ENCODE measurements at places on chromosomes 1 and 21.
A peak's percentile ranks its signal among the peaks of the same experiment; 100 is the strongest.

DNA sequence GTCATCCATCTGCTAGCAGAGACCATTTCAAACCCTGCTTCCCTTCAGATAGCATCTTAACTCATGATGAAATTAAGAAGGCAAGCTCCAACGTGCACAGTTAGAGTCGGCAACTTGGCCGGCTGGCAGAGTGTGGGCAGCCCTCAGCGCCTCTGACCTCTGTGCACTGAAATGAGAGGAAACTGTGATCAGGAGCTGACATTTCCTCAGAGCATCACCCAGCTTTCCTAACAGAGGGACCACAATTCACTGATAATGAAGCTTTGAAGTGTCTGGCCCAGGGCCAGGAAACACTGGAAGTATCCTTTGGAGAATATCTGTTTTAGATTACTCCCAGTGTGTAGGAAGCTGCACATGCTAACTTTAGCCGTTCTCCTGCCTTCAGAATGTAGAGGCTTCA, 145.0 kb upstream of the ZC3H11B start:
- no peak for DNase-seq

DNA sequence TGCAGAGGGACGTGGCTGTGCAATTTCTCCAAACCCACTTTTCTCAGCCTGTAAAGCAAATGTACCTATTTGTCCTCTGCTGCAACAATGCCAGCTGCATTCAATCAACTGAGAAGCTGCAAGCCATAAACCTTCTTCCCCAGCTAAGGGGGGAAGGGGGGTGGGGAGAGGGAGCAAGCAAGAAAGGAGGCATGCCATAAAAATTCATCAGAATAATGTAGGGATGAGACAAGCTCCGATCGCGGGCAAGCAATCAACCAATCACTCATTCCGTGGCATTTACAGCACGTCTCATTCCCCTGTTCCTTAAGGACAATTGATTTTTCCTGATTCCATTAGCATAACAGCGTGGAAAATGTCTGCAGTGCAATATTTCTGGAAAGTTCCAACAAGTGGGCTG, 144.8 kb downstream of the DMRTA2 start:
- DNase-seq = no peak

DNA sequence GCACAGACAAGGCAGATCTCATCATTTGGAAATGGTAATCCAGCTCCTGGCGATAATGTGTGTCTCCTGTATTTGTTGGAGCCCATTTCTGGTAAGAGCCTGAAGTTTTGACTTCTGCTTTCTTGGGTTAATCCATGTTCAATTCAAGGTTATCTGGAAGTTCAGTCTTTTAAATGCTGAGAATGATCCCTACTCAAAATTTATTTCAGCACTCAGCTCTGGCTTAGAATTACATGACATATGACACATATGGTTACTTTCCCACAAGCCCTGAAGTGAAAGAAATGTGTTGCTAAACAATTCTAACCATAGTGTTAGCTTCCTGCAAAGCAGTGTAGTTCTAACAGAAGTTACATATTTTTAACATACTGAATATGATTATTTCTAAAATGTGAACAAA, 2.7 kb downstream of the PTGFR start:
- no peak for DNase-seq

- no peak for DNase-seq
These were observed 407.3 kb downstream of the SIPA1L2 start for GRCh38 chr1:232222614-232223013.

GRCh38 chr1:211382714-211383480, 56.3 kb downstream of the TRAF5 start:
- DNase-seq = peak; percentile 91

- DNase-seq = peak; percentile 45
These were observed 3.1 kb downstream of the RNF207 start for GRCh38 chr1:6208723-6209660.

- DNase-seq = no peak
These were observed 38.3 kb upstream of the GALNT2 start for GRCh38 chr1:230028602-230029223.

- no peak for DNase-seq
These were observed 23.3 kb downstream of the ABCB10 start for GRCh38 chr1:229535230-229535629.

GRCh38 chr1:98203466-98203865, 282.6 kb upstream of the DPYD start:
- no peak for DNase-seq

GRCh38 chr1:107934578-107934977, 30.4 kb downstream of the VAV3 start:
- no peak for DNase-seq

- no peak for DNase-seq
These were observed 19.6 kb upstream of the SERINC2 start for GRCh38 chr1:31393463-31393862.

DNA sequence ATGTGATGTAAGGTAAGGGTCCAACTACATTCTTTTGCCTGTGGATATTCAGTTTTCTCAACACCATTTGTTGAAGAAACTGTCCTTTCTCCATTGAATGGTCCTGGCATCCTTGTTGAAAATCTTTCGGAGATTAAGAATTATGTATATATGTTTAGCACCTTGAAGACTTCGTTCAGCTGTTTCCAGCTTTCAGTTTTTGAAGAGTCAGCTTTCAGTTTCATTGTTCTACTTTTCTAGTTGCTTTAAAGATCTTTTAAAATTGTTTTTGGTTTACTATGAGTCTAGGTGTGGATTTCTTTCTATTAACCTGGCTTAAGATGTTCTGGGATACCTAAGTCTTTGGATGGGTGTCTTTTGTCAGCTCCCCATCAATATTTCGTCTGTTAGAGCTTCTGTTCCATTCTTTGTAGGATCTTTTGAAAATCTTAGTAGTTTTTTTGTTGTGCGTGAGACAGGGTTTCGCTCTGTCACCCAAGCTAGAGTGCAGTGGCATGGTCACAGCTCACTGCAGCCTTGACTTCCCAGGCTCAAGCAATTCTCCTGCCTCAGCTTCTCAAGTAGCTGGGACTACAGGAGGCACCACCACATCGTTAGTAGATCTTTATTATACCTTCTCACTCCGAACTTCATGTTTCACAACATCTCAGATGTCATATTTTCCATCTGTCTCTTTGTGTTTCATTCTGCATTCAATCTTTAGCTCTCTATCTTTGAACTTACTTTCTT, 353.5 kb upstream of the B3GALT2 start:
- DNase-seq = no peak

DNA sequence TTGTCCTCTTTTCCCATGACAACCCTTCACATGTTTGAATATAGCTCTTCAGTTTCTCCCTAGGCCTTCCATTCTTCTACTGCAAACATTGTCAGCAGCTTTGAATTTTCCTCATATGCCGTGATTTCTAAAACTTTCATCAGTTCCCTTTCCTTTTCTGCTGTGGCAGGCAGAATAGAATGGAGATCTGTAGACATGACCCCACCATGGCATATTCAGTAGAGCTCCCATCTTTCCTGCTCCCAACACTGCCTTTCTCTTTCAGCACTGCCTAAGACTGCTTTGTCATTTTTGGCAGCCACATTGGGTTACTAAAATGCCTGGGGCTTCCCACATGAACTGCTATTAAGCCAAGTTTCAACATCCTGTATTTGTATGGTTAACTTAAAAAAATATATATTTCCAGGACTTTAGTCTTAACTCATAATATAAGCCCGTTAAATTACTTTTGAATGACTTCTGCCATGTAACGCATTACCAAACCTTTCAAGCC, 60.9 kb downstream of the TBX19 start:
- DNase-seq = peak; percentile 2

DNA sequence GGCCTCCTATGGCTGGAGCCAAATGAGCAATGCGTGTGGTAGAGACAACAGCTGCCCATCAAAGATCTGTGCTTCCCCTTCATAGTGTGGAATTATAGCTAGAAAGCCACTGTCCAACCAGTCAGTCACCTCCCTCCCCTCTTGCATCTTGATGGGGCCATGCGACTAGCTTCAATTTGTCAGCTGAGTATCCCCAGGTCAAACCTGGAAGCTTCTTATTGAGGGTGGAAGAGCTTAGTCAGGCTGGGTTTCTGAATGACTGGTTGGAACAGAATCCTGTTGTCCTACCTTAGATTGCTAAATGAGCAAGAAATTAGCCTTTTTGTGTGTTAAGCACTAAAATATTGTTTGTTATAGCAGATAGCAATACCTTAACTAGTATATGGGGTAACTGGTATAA, 625.4 kb downstream of the PTPRC start:
- DNase-seq = no peak

DNA sequence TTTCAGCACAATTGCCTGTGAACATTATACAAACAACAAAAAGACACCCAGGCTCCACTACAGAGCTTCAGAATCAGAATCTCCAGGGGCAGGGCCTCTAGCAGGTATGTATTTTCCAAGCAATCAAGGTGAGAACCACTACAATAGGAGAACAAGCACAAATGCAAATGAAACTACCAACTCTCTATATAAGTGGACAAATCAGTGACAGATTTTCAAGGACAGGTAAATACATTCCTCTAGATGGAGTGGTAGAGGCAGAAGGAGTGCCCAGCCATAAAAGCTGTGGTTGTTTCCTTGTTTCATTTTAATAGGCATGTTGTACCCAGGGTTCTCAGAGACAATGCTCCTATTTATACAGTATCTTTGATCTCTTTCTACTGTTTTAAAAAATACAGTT, 20.1 kb upstream of the CCDC17 start:
- no peak for DNase-seq

DNA sequence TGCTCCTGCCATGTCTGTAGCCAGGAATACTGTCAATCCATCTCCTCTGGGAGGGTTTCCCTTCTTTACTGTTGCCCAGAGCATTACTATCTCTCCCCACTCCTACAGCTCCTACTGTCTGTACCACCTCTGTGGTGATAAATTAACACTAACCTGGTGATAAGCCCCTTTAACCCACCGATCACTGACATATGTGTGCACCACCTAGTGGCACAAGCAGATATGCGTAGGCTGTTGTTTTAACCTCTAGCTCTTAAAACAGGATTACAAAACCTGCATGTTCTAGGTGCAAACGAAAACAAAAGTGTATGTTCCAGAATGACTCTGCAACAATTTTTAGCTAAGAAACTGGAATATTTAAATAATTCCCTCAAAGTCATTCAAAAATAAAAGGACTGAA, 93.9 kb upstream of the BEND5 start:
- peak; percentile 13 for DNase-seq

DNA sequence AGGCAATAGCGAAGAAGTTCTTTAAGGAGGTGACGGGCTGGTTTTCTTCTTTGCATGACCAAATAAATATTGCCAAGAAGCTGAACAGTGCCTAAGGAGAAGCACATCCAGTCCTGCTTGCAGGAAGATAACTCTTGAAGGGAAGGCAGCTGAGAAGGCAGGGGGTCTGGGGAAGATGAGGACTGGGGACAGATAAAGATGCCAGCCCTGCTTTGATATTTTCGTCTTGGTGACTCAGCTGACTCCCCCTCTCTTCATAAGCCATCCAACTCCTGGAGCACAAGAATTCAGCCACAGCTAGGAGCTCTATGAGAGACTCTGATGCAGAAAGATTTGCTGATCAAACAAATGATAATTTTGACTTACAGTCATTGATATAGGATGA, 3.4 kb downstream of the CFAP45 start:
- DNase-seq = no peak

DNA sequence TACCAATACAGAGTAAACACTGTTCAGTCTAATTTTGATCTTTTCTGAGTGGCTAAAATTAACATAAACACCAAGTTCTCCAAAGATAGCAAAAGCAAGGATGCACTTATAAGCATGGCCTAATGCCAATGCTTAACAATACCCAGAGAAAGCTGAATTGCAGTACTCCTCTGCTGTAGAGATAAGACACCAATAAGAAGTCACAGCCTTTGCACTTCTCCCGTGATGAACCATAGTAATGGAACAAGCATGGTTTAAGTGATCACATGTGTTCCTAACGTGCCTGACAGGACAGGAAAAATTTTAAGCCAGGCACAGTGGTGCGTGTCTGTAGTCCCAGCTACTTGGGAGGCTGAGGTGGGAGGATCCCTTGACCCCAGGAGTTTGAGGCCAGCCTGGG, 5.6 kb downstream of the PRDX1 start:
- no peak for DNase-seq

- no peak for DNase-seq
These were observed 17.3 kb downstream of the PI4KB start for GRCh38 chr1:151309811-151310323.

GRCh38 chr1:240701412-240701811, 89.5 kb upstream of the GREM2 start:
- DNase-seq = no peak

DNA sequence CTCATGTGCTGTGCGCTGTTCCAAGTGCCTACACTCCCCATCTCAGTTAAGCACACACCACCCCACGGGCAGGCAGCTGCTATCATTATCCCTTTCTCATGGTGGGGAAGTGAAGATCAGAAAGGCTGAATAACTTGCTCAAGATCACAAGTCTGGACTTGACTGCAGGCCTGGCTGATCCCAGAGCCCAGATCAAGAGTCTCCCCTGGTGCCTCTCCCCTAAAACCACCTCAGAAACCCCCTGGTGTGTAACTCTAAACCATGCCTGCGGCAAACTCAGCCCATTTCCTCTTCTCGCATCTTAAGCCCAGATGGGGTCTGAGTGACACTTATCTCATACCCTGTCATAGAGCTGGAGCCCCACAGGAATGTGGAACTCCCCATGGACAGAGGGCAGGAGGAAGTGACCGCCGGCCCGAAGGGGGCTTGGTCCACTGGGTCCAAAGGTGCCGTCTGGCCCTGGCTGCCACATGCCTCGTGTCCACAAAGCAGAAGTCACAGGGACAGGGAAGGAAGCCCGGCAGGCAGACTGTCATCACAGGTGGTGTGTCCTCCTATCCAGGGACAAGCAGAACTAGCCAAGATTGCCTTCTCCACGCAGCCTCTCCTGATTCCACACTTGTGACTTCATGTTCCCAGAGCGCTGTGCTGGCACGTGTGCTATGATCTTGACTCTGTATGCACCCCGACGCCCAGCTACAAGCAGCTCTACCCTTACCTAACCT, 92.1 kb downstream of the SYF2 start:
- DNase-seq = no peak

- peak; percentile 56 for DNase-seq
These were observed 151.9 kb downstream of the CASZ1 start for GRCh38 chr1:10644307-10645128.

DNA sequence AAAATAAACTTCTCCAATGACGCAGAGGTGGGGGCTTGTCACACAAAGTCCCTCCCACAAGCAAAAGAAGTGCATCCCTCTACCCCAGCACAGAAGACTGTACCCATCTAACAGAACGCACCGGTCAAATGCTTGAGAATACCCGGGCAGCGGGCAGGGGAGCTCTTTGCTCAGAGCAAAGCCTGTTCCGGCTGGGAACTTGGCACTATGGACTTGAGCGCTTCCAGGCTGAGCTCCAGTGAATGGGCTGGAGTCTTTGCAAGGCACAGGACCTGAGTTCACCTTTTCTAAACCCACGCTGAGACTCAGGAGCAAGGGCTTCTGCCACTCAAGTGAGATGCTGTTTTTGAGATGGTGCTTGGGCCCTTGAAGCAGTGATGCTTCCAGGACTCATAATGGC, 20.3 kb downstream of the RHBG start:
- DNase-seq = no peak

All from hematopoietic multipotent progenitor cell treated with erythropoietin and hydrocortisone succinate and interleukin-3 and kit ligand, for 8 days (in vitro differentiated cells).